ENCODE measurements at places on chromosomes 4 and X.

GRCh38 chr4:123278755-123279154, 117.8 kb upstream of the SPRY1 start:
- no peak for DNase-seq

- DNase-seq = no peak
Measured at GRCh38 chrX:23503835-23504539, 163.3 kb upstream of the PRDX4 start.

- no peak for DNase-seq
Measured at GRCh38 chrX:40564447-40564846, 16.3 kb upstream of the ATP6AP2 start.

GRCh38 chr4:189162888-189163287, 777.8 kb upstream of the FRG1 start:
- no peak for DNase-seq

DNA sequence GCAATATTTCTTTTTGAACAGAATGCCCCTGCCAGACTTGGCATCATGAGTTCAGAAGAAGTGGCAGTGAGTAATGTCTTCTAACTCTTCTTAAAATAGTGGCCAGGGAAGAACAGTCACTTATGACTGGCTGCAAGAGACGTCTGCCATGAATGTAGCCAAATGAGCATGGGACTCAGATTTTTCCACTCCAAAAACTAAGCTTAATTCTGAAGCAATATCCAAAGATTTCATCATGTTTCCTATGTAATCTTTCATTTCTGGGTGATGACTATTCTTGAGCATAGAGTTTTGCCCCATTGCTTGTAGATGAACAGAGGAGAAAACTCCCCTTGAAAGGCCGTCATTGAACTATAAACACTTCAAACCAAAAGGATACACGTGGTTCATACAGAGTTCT, 11.8 kb downstream of the AMBN start:
- DNase-seq = no peak

DNA sequence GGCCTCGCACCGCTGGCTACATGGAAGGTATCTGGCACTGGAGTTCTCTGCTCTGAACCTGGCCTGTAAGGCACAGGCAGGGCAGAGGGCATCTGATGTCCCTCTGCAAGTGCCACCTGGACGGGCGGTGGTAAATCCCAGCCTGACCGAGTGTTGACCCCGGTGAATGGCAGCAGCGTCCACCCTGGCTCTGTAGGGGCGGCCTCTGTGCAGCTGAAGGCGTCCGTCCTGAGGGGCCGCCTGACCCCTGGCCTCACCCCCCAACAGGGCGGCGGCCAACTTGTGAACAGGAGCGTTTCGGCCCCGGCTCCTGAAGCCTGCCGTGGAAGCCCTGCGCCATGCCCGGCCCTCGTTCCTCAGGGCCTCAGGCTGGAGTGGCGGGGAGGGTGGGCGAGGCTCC, 51.4 kb downstream of the CPZ start:
- no peak for DNase-seq

DNA sequence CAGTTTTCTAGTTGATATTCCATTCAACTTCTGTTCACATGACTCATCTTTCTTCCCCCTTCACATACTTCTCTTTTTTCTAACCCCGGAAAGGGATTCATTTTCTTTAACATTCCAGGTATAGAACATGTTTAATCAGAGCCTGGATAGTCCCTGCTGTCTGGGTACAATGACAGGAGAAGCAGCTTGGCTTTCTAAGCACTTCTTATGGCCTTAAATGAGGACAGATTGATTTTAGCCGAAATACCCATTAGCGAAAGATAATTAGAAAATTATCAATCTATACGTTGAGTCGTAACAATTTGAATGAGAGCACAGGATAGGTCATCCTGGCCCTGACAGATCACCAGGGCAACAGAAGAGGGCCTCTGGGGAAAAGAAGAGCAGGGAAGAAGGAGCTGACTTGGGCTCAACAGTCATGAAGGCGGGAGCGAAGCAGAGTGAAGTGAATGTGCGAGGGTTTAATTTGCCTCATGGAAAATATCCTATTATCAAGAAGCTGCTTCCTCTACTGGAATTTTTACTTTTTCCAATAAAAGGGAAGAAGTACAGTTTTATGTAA, 62.2 kb downstream of the PPP1R2C start:
- no peak for DNase-seq

GRCh38 chrX:6448003-6448402, 86.9 kb downstream of the VCX3A start:
- no peak for DNase-seq

- DNase-seq = no peak
Measured at GRCh38 chr4:89737888-89738287, 99.1 kb downstream of the SNCA start.

DNA sequence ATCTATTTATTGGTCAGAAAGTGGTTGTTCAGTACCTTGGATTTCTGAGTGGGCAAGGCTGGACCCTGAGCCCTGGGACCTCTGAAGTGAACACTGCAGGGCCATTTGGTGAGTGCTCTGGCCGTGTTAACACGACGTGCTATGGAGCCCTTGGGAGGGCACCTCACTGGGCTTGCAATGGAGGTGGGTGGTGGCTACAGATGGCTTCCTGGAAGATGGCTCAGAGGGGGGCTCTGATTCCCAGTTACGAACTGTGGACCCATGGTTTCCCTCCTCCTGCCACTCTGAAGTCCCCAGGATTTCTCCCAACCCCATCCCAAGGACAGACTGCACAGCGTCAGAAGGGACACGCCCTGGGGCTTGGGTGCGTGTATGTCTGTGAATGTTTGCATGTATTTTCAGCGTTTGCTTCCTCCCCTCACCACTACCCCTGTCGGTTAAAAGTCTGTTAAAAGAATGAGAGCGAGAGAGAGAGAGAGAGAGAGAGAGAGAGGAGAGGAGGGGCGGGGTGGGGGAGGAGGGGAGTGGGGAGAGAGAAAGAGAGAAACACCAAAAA, 3.7 kb upstream of the RHOH start:
- no peak for DNase-seq

DNA sequence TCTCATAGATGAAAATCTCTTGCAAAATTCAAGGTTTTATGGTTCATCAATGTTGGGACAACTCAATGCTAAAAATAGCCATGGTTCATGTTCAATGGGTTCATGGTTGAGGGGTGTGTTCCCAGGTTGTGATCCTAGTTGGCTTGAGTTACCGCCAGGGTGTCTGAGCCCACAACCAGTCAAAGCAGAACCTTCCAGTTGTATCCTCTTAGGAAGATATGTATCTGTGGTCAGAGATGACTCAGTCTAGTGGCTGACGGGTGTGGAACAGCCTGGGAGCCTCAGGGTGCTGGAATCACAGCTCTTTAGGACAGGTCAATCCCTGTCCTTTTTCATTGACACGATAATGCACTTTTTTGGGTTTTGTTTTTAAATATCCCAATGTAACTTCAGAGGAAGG, 192.3 kb upstream of the NR3C2 start:
- DNase-seq = no peak

DNA sequence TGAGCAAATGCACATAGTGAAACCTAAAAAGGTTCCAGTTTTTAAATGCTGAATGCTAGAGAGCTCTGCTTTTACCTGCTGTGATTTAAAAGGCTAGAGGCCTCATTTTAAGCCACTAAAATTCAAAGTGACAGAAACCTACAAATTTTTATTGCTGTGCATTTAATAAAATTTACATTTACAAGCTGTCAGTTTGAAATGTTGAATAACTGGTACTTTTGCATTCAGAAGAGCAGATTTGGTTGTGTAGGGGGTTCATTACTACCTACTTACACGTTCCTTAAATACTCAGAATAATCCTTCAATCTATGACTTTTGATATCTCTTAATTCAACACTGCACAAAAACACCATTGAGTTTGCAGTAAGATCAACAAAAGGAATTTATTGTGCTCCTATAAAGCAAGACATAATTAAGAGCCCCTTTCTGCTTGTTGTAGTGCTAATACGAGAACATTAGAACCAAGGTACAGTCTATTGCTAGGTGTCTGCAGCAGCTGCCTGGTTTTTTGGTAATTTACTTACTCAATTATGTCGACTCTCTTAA, 27.9 kb downstream of the NKX3-2 start:
- no peak for DNase-seq

GRCh38 chr4:7983296-7983695, 43.6 kb upstream of the AFAP1 start:
- DNase-seq = no peak

- no peak for DNase-seq
Measured at GRCh38 chrX:101223226-101223625, 3.6 kb downstream of the DRP2 start.

- DNase-seq = no peak
Measured at GRCh38 chrX:29478336-29479069, 736.9 kb upstream of the MAGEB2 start.
